ENCODE measurements at places on chromosomes 7 and 10.

GRCh38 chr7:134651991-134652390 is 5.3 kb downstream of the BPGM start:
- no peak for DNase-seq

DNA sequence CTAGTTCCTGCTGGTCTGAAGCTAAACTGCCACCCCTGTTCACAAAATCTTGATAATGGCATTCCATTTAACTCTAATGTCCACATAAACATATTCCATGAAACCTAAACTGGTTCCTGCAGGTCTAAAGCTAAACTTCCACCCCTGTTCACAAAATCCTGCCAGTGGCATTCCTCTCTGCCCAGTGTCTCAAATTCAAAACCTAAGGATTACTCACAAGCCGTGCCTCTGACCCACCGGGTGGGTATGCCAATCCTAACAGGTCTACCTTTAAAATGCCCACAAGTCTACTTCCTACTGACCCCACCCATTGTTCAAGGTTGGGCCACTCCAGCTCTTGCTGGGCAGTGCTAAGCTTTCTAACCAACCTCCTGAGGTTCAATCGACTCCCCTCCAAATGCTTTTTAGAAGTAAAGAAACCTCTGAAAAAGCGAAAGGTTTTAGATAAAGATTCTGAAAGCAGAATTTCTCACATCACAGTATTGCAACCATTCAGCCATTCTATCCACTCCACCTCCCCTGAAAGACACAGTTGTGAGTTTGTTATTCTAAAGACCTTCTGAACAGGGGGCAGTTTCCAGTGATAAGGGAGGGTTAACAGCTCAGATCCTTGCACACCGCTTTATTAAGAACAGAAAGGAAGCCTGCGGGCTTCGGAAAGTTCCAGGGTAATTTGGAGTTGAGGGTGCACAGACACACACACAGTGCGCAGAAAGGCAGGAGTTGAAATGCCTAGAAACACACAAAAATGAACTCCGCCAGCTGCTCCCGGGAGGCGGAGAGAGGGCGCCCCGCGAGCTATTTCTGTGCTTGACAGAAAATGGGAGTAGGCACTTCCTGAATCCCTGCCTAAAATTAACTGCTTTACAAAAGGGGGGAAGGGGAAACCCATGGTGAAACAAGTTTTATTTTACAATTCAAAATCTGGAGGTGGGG is 87.7 kb downstream of the TNS3 start:
- no peak for DNase-seq

DNA sequence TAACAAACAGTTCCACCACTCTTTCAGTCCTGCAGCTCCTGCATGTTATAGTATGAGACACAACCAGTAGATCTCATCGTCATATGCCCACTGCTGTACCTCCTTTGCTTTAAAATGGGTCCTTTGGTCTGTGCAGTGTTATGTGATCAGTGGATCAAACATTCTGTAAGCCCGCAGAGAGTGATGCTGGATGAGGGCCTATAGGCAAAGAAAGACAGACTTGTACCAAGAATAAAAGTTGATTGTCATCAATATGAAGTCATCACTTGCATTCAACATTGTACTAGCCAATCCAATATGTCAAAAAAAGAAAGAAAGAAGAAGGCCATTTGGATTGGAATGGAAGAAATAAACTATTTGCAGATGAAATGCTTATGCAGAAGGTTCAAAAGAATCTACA is 79.8 kb upstream of the PHYHIPL start:
- DNase-seq, result no peak

DNA sequence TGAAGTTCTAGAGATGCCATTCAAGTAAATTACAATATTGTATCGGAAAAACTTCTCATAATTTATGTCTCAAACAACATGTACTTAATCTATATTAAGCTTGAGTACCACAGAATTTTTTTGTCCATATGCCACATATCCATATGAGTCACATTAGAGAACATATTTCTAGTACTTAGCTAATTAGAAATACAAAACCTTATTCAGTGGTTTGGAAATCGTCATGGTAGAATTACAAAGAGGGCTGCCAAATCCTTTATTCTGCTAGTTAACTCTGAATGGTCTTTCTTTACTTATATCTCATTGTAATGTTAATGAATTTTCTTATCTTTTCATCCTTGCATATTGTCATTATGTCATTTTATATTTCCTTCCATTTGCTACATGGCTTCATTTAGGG is 9.0 kb upstream of the VIM start:
- DNase-seq, result no peak

- no peak for DNase-seq
These were observed 68.0 kb upstream of the TNS3 start for GRCh38 chr7:47649919-47650318.

GRCh38 chr7:149414171-149414570 is 46.7 kb downstream of the ZNF777 start:
- no peak for DNase-seq

DNA sequence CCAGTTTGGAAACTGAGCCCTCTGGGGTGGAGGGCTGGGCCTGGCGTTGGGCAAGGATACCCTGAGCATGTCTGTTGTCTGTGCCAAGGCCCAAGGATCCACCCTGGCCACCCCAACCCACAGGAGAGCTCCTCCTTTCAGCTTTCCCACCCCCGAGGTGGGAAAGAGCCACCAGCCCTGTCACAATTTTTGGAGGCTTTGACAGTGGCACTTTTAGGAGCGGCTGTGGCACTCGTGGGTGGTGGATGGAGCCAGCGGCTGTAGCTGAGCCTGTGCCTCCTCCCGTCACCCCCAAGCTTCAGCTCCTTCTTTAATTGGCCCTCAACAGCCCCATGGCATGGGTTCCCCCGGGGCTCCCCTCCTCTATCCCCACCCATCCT is 18.2 kb upstream of the ZNF862 start:
- DNase-seq, result no peak

DNA sequence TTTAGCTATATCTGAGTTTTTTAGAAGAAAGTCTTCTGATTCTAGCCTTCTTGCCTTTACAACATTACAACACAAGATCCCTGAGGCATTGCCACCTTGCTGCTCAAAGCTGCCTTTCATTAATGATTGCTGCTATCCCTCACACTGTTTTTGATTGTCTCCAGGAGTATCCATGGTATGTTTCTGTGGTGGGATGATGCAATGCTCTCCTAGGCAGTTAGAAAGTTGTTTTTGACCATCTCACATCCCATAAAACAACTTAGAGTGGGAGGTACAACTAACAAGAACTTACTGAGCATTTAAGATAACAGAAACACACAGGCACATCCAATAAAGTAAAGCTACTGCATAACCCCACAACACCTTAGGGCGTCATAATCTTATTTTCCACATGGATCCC is 1156.0 kb upstream of the LRRTM3 start:
- DNase-seq, result no peak

- DNase-seq, result no peak
These were observed 28.5 kb downstream of the DNAJB9 start for GRCh38 chr7:108598153-108598552.

DNA sequence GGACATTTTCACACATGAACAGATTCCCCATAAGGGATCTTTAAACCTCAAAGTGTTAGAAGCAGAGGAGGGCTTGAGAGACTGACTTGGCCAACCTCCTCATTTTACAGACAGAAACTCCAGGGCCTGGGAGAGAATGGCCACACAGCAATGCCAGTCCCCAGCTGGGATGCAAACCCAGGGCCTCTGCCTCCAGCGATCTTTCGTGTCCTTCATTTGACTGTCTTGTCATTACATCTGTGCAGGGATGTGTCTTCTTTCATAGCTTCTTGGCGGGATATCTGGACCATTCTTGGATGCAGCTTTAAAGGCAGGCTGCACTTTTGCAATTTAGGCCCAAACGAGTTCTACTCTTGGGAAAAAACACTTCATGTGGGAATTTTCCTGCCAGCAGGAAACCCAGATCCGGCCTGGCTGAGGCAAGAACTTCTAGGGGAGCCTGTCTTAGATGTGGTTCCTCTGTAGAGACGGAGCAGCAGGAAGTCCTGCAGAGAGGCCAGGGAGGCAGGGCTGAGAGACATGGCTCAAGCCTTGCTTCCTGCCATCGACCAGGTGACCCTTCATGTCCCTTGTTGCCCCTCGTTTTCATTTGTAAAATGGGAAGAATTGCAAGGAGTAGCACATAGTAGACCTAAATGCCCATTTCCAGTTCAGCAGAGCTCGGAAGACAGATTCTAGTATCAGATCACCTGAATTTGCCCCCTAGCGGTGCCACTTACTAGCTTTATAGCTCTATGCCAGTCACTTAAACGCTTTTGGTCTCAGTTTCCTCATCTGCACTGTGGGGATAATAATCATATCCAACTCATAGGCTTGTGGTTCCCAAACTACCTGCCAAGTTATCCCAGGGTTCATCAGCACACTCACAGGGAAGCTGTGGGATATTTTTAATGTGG is 43.9 kb upstream of the SLC29A3 start:
- DNase-seq, result no peak

DNA sequence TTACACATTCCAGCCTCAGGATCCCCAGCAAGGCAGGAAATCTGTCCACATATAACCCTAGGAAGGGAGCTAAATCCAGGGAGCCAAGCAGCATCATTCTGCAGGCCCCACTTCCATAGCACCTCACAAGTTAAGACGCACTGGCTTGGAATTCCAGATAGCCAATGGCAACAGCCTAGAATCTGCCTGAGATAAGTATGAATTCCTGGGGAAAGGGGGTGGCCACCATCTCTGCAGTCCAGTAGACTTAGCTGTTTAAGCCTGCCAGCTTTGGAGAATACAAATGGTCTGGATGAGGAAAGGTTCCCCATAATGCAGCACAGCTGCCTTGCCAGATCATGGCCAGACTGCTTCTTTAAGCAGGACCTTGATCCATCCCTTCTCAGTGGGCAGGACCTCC is 179.4 kb upstream of the PRSS1 start:
- DNase-seq, result no peak

- no peak for DNase-seq
These were observed 569.3 kb downstream of the TCERG1L start for GRCh38 chr10:130741901-130742855.

DNA sequence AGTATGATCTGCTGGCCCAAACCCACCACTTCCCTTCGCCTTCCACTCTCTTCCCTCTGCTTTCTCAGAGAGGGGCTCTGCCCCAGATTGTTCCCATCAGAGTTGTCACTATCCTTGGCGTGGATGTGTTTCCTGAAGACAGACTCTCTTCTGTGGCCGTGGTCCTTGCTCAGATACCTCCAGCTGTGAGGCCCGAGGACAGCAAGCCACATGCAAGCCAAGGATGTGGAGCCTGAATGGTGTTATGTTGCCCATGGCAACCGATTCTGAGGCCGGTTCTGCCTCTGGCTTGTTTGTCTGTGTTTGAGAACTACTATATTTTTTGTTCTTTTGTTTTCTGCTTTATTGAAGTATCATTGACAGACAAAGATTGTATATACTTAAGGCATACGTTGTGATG is 247.4 kb upstream of the PODXL start:
- DNase-seq, result no peak

GRCh38 chr7:110084181-110084807 is 1006.6 kb upstream of the LRRN3 start:
- DNase-seq, result no peak

GRCh38 chr10:80199828-80200227 is 5.5 kb downstream of the ANXA11 start:
- DNase-seq, result no peak

DNA sequence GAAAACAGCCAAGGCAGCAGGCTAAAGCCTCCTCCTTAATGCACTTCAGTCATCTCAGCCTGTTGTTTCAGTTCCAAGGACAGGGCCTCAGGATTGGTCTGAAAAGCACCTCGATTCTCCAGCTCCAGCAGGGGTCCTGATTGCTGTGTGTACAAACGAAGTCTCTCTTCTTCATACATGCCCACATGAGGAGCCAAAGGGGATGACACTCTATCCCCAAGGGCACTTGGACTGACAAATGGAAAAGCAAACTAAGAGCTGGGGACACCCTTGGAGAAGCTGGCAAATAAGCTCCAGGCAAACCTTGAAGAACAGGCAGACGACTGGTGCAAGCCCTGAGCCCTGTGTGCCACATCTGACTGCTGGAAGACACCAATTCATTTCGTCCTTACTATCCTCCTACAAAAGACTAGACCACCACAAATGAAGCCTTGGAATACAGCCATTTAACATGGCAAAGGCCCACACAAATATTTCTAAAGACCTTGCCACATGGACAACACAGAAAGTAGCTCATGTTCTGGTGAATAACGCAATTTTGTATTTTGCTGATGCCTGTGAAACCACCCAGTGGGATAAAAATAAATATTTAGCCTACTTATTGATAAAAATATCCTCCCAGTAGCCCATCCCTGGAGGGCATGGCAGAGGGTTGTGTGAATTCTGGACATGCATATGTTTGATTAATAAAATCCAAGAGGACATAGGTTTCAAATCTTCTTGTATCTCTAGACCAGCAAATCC is 61.9 kb downstream of the PARD3 start:
- DNase-seq, result no peak

DNA sequence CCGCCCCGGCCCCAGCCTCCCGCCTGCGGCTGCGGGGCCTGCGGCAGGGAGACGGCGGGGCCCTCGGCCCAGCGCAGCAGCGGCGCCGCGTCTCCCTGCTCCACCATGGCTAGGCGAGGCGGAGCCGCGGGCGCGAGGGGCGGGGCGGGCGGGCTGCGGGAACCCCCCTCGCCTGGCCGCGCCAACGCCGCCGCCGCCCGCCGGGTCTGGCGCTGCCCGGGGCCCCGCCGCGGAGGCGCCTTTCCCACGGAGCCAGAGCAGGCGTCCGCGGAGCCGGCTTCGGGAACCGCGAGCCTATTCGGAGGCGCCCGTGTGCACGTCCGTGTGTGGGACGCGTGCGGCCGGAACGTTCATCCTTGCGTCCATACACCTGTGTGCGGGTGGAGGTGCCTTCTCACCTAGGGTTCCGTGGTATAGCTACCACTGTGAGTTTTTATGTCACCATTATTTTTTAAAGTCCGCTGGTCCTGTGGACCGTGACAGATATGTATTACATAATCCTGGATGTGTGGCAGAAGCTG is at the start of gene DENND11:
Gene DENND11 (minus strand): TSS at position 120 of the 521 bp plus-strand sequence. CDS start 13 bp downstream, at position 107.
- no peak for DNase-seq

DNA sequence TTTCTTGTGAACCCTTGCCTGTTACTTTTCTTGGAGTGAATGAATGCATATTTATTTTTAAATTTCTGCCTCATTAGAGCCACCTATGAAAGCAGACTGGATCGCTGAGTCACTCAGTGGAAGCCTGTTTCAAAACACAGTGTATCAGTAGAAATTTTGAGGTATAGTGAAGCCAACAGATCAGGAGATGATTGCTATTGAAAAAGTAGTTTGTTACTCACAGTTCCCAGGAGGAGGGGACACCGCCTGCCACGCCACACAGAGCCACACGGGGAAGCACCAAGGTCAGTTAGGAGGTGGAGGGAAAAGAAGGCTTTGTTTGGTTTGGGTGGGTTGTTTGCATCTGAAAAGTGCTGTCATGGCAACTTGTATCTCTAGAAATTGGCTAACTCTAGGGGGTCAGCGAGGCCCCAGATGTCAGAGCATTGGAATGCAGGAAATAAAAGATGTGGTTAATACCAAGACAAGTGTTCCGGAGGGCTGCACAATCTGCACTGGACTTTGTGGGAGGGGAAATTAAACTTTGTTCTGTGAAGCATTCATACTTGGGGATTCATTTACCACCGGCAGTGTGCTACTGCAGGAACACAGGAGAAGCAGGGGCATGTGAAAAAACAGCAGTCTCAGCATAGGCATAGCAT is 106.4 kb upstream of the SDK1 start:
- no peak for DNase-seq

- DNase-seq, result no peak
These were observed 53.7 kb upstream of the MTPN start for GRCh38 chr7:136030867-136031318.
